ENCODE measurements at places on chromosomes 4 and X. TPM values are rescaled to one million over a fixed set of nuclear protein-coding genes. Genes with fewer than 3 reads are reported as not detected.

- no peak for DNase-seq
Observed at GRCh38 chr4:70895811-70896491, 6.2 kb upstream of the MOB1B start.

Gene DUSP9
- 0.91 TPM for total RNA-seq

- no peak for DNase-seq
Observed at GRCh38 chrX:81489987-81490386, 288.1 kb downstream of the SH3BGRL start.

GRCh38 chr4:86846921-86847320 is 2.3 kb downstream of the SLC10A6 start:
- no peak for DNase-seq

Gene GPR119
- total RNA-seq, result not detected

Gene OTC
- not detected for total RNA-seq

Gene CDX4
- not detected for total RNA-seq

- no peak for DNase-seq
Observed at GRCh38 chr4:56142088-56142487, 193.3 kb downstream of the CEP135 start.

Gene CXCL1
- total RNA-seq, result not detected

Gene RLIM
- total RNA-seq, result 58.6 TPM

- no peak for DNase-seq
Observed at GRCh38 chrX:79182616-79183015, 38.1 kb downstream of the GPR174 start.

- no peak for DNase-seq
Observed at GRCh38 chrX:101685923-101686322, 26.3 kb upstream of the ARMCX2 start.

- DNase-seq, result no peak
Observed at GRCh38 chr4:54095110-54095825, 4.7 kb upstream of the GSX2 start.

DNA sequence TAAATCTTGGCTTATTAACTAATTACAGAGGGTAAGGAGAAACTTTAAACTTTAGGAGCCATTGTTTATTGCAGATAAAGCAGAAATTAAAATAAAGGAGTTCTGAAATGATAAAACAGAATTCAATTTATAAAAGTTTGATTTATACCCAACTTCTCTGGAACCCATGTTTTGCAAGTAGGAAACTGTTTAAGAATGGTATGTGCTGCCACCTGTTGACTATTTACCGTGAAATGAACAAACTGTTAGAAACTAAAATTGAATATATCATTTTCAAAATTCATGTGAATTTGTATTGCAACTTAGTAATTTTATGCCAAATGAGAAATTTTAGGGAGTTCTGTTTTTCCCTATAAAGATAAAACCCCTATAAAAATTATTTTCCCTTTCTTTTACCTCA is 11.0 kb upstream of the TBC1D8B start:
- no peak for DNase-seq

GRCh38 chr4:179663641-179664429 is 2221.6 kb upstream of the AGA start:
- no peak for DNase-seq

GRCh38 chr4:150938417-150938816 is 76.7 kb downstream of the LRBA start:
- no peak for DNase-seq

DNA sequence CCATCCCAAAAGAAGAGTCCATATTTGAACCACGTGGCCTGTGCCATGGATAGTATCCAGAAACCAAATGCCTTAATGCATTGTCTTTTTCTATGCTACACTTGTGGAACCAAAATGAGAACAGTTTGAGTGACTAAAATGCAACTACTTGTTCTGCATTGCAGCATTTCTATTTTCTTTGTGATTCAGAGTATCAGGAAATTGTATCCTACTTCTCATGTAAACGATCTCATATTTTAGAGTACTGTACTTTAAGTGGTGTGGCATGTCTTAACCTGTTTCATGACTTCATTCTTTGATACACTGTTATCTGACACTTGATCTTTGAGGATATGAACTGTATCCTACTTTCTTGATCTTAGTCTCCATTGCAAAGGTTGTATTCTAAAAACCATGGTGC is 167.2 kb upstream of the WDR1 start:
- no peak for DNase-seq

Gene GUCY1A1
- total RNA-seq, result not detected
